ENCODE measurements at places on chromosomes 3 and 15. TPM values are rescaled to one million over a fixed set of nuclear protein-coding genes. Genes with fewer than 3 reads are reported as not detected.

DNA sequence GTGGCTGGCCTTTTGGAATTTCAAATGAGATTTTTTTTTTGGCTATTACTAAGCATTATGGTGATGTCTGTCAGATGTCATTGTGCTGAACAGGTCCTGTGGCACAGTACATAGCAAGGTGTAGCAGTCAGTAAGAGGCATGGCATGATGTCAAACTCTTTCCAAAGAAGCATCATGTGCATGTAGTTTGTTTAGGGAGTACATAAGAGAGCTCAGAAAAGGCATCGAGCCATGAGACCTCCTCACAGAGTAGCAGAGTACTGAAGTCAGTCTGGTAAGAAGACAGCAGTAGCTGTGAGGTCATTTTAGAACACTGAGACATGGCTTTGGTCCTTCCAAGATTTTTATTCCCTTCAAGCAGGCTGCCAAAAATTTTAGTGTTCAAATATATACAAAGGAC, 134.9 kb upstream of the SPRED1 start:
- no peaks in the 10 kb centered on the region for H3K4me1 ChIP-seq
- no peaks in the 10 kb centered on the region for H3K36me3 ChIP-seq
- H3K4me3 ChIP-seq, result no peak overlapping the region
- no peak for DNase-seq
- H3K27me3 ChIP-seq, result no peaks in the 10 kb centered on the region

DNA sequence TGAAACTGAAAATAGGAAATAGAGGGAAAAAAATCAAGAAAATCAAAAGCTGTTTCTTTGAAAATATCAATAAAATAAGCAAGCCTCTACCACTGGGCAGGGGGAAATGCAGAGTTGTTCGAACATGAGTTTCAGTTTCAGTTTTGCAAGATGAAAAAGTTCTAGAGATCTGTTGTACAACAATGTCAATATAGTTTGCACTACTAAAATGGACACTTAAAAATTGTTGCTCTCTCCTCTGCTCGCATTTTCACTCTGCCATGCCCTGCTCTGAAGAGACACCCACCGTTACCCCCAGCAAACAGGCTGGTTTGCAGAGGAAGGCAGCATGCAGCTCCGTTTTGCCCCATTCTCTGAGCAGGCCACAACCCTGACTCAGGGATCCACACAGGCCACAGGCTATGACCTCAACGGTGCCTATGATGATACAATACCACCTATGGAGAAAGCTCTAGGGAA, 64.5 kb downstream of the ZNF148 start:
- H3K27ac ChIP-seq, result peak overlapping the region; percentile 36
- peak overlapping the region; percentile 8 for H3K4me3 ChIP-seq
- DNase-seq, result peak; percentile 35
- H3K27me3 ChIP-seq, result no peaks in the 10 kb centered on the region

GRCh38 chr3:140219923-140220452, 285.0 kb downstream of the CLSTN2 start:
- H3K27ac ChIP-seq, result no peak overlapping the region
- H3K4me1 ChIP-seq, result no peaks in the 10 kb centered on the region
- H3K27me3 ChIP-seq, result no peaks in the 10 kb centered on the region
- no peak for DNase-seq
- no peaks in the 10 kb centered on the region for H3K36me3 ChIP-seq

- DNase-seq, result no peak
- no peaks in the 10 kb centered on the region for H3K36me3 ChIP-seq
- H3K4me1 ChIP-seq, result no peaks in the 10 kb centered on the region
Measured at GRCh38 chr3:180375831-180376230, 226.1 kb upstream of the TTC14 start.

DNA sequence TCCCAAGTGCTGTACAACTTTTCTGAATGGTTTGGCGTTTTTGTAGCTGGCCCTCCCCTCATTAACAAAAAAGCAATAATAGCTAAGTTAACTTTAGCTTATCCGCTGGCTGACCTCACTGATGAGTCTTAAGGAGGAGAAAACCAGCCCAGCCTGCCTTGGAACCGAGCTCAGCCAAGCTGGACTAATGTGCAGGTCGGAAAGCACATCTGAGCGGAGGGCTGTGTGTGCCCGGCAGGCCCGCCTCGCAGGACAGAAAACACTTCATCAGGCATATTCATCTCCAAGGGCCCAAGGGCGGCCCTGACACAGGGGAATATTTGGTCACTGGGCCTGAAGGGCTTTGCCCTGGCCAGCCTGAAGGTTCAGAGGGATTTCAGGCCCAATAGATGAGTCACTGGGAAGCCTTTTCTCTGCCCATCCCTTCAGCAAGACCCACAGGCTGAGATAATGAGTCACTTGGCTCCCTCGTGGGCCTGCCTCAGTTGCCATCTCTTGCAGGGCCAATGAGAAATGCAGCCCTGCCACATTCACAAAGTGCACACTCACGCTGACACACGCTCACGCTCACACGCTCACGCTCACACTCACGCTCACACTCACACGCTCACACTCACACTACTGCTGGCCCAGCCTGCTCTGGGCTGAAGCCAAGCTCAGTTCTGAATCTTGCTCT, 75.1 kb downstream of the SLC12A8 start:
- no peaks in the 10 kb centered on the region for H3K27me3 ChIP-seq
- no peak overlapping the region for H3K27ac ChIP-seq
- H3K4me3 ChIP-seq, result no peak overlapping the region
- no peak for DNase-seq

GRCh38 chr3:170699158-170700053, 113.5 kb upstream of the SLC7A14 start:
- no peak overlapping the region for H3K4me3 ChIP-seq
- H3K4me1 ChIP-seq, result no peaks in the 10 kb centered on the region
- DNase-seq, result no peak
- no peaks in the 10 kb centered on the region for H3K36me3 ChIP-seq

GRCh38 chr3:54279005-54279583, 156.7 kb downstream of the CACNA2D3 start:
- H3K27ac ChIP-seq, result no peak overlapping the region
- H3K4me1 ChIP-seq, result no peaks in the 10 kb centered on the region

- no peak overlapping the region for H3K27ac ChIP-seq
- no peaks in the 10 kb centered on the region for H3K36me3 ChIP-seq
- DNase-seq, result no peak
- H3K4me1 ChIP-seq, result no peaks in the 10 kb centered on the region
Measured at GRCh38 chr3:111352585-111352984, 189.4 kb upstream of the CD96 start.

- H3K4me3 ChIP-seq, result no peak overlapping the region
- H3K36me3 ChIP-seq, result no peaks in the 10 kb centered on the region
- H3K27ac ChIP-seq, result no peak overlapping the region
- no peaks in the 10 kb centered on the region for H3K4me1 ChIP-seq
- no peaks in the 10 kb centered on the region for H3K27me3 ChIP-seq
- no peak for DNase-seq
Measured at GRCh38 chr3:14845180-14845579, 26.4 kb downstream of the FGD5 start.

GRCh38 chr15:48120745-48121144, at the start of gene SLC24A5:
Gene SLC24A5, plus strand, starts transcription at chr15:48120990. Its CDS starts 55 bp downstream, at chr15:48121045.
- H3K36me3 ChIP-seq, result no peaks in the 10 kb centered on the region
- no peaks in the 10 kb centered on the region for H3K27me3 ChIP-seq
- no peak within 1 kb of the TSS for H3K4me3 ChIP-seq
- no peak within 1 kb of the TSS for H3K27ac ChIP-seq
- no peaks in the 10 kb centered on the region for H3K4me1 ChIP-seq
- DNase-seq, result no peak

ZCWPW2 gene
- 1.0 TPM for total RNA-seq

FAM81A gene
- 6.4 TPM for total RNA-seq

Data from colonic mucosa (tissue), 4 donors.